ENCODE measurements at places on chromosomes 6 and 20.

- no peak for DNase-seq
Measured at GRCh38 chr6:39847221-39847620, 55.0 kb downstream of the DAAM2 start.

DNA sequence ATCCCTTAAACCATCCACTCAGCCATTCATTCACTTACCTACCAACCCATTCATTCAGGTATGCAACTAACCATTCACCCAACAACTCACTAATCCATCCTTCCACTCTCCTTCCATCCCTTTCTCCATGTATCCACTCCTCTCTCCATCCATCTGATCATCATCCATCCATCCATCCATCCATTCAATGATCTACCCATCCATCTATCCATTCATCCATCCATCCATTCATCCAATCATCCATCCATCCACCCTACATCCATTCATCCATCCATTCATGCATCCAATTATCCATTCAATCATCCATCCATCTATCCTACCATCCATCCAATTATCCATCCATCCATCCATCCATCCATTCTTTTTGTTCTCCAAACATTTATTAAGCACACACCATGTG, 13.8 kb upstream of the BCAS1 start:
- no peak for DNase-seq

GRCh38 chr6:83257791-83258190, 64.6 kb downstream of the RWDD2A start:
- DNase-seq, result no peak

DNA sequence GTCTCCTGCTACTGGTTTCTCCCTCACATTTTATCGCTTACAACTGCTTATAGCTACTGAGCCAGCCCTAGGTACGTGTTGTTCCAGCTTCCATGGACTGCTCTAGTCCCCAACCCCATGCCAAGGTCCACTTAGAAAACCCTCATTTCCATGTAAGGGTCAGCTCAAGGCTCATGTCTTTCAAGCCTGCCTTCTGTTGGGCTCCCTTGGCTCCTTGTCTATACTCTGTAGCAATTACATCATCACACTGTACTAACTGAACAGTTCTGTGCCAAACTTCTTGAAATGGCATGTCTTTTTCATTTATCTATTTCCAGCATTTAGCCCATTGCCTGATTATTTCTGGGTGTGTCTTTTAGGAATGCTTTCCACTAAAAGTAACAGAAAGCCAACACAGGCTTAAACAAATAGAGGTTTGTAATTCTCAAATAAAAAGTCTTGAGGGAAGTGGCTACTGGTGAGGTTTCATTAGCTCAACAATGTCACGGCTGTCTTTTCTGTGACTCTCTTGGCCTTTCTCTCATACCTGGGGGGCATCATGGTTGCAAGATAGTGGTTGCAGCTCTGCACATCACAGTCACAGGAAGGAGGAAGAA, 317.6 kb downstream of the TPBG start:
- DNase-seq, result no peak

DNA sequence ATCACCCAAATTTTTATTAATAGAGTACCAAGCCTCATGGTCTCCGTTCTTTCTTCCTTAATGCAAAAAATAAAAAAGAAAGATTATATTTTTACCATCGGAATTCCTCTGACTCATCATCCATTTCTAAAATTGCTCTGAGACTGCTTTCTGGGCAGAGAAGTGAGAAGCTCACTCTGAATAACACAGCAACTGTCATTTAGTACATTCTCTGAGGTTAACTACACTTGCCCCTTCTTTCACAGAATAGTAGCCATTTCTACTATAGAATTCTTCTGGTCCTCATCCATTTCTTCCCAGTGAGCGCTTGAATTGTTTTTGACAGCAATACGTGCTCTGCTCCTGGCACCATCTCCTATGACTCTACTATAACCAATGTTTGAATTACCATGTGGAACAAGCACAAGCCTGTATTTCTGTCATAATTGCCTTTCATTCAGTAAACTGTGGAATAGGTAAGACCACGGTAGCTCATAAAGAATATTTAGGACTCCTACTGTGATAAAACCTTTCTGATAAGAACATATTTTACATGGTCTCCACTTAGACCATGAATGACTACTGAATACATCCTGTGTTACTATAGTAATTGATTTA, 435.5 kb upstream of the NRSN1 start:
- no peak for DNase-seq

DNA sequence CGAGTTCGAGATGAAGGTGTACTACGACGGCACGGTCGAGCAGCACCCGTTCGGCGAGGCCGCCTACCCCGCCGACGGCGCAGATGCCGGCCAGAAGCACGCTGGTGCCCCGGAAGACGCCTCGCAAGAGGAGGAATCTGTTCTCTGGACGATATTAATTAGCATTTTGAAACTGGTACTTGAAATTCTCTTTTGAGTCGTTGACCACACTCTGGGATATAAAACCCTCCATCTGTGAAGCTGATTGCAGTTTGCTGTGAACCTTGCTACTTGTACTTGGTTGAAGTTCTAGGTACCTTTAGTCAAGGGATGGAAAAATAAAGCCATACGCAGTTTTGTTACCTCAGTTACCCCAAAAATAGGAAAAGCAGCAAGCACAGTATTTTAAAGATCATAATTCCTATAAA, 917 bp downstream of the C6orf120 start:
- no peak for DNase-seq

- no peak for DNase-seq
Measured at GRCh38 chr6:36629784-36630183, 35.6 kb downstream of the SRSF3 start.

- no peak for DNase-seq
Measured at GRCh38 chr6:138309695-138310094, 68.0 kb upstream of the SMIM28 start.

GRCh38 chr6:111898452-111898851, 25.2 kb upstream of the FYN start:
- no peak for DNase-seq

- no peak for DNase-seq
Measured at GRCh38 chr6:156816505-156816904, 39.3 kb downstream of the ARID1B start.

DNA sequence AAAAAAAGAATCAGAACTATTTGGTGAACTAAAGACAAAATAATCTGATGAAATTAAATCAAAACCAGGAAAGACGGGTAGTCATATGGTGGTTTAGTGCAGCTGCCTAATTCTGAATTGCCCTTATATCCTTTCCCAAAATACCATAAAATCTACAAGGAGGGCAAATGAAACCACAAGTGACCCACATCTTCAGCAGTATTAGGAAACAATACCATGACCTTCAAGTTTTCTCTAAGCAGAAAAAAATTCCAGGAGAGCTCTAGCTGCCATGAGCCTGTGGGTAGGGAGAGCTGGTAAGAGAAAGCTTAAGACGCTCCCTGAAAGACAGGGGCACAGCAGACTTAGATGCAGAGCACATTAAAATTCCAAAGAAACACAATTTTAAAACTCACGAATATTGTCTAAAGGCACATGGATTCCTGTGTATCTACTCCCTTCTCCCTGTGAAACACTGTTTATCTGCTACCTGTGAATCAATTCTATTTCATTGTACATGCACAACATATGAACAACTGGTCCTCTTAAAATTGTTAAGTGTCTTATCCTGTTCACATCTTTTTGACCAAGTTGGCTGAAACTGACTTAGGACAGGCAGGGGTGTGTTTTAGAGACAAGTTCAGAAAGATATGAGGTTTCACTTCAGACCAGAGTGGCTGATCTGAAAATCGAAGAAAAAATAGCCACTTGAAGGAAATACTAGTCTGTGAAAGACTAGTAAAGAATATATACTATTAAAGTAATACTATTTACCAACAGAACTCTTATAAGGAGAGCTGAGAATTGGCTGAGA, 153.6 kb upstream of the SHLD1 start:
- DNase-seq, result no peak

DNA sequence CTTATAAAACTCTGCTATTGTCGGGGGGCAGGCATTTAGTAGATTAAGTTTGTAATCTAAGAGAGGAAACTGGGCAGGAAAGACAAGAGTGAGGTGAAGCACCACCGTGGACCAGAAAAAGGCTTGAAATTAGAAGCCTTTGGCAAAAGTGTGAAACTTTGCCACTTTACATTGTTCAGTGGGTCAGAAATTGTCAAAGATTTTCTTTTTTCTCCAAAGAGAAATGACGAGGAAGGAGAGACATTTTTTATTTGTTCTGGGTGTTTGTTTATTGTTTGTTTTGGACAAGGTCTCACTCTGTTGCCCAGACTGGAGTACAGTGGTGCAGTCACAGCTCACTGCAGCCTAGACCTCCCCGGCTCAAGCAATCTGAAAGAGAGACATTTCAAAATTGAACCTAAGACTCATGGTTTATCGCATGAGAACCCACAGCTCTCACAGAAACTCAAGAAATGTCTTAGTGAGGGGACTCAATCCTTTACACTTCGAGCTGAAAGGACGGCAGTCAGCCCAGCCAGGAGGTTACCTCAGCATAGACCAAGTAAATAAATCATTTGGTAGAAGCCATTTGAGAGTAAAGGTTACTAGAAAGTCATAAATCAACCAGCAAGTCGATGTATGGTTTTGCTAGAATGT, 262.8 kb upstream of the TAB2 start:
- no peak for DNase-seq

- no peak for DNase-seq
Measured at GRCh38 chr6:13903364-13903763, 21.4 kb upstream of the RNF182 start.

- no peak for DNase-seq
Measured at GRCh38 chr20:48786951-48787705, 40.7 kb downstream of the PREX1 start.

DNA sequence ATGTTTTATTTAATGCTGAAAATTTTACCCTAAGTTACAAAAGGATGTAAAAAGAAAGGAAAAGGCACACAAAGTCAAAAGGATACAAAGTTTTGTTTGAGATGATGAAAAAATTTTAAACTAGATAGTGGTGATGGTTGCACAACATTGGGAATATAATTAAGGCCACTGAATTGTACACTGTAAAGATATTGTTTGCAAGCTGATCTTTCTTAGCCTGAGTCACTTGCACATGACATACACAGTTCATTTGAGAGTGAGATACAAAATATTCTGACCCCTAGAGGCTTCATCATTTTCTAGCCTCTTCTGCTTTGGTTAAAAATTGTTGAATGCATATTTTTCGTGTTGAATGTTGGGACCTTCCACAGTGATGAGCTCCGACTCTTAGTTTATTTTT, 462.6 kb downstream of the HDGFL1 start:
- DNase-seq, result no peak

DNA sequence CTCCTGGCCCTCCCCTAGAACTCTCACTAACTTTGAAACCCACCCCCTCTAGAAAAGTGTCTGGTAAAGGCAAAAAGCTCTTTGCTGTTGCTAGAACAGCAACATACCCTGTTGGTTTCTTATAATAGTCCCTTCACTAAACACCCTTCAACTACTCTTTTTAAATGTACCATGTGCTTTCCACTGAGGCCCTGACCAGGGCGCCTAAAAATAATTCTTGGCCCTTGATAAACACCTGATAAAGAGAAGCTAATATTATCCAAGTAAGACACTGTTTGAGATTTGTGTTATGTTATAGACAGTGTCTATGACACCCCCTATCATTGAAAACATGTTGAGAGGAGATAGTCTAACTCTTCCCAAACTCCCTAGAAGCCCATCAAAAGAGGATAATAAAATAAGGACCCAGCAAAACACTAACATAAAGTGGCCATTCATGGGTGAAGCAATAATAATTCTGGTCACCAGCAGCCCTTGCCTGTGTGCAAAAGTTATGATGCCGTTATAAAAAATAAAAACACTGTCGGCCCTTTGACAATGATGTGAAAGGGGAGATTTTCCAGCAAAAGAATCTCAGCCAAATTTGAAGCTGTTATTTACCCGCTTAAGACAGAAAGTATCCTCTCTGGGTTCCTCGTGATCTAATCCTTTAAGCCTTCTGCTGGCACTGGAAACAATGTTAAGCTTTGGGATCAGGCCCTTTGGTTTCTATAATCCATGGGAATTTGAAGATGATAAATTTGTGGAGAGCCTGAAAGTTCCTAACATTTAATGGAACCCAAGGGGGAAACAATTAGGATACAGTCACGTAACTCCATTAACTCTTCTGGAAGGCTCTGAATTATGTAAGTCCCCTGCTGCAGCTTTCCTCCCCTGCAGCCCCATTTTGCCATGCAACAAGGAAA, 122.6 kb upstream of the PLCB4 start:
- no peak for DNase-seq

DNA sequence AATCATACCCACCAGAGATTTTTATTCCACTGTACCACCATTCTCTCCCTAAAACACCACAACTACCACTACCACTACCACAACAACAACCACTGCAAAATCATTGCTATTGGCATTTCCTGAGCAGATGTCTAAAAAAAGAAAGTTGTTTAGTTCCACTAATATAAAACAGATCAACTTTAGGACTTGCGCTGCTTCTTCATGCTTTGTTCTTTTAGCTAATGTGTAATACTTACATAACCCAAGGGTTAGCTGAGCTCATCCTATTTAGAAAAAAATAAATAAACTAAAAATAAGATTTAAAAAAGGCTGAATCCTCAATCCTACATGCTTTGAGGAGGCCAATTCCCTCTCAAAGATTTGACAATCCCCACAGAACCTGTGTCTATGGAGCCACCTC, 11.4 kb downstream of the IYD start:
- no peak for DNase-seq

- no peak for DNase-seq
Measured at GRCh38 chr6:6700407-6701270, 112.1 kb downstream of the LY86 start.

DNA sequence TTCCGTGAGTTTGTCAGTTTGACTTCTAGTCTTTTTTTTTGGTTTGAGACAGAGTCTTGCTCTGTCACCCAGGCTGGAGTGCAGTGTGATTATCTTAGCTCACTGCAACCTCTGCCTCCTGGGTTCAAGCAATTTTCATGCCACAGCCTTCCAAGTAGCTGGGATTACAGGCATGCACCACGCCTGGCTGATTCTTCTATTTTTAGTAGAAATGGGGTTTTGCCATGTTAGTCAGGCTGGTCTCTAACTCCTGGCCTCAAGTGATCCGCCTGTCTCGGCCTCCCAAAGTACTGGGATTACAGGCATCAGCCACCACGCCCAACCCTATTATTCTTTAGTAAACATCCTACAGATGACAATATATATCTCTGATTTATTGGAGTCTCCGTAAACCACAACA, 506.5 kb downstream of the PREX1 start:
- DNase-seq, result no peak

GRCh38 chr20:51616060-51616459, 73.5 kb upstream of the NFATC2 start:
- DNase-seq, result no peak

- peak; percentile 97 for DNase-seq
Measured at GRCh38 chr6:7341989-7342742, 29.2 kb upstream of the SSR1 start.

DNA sequence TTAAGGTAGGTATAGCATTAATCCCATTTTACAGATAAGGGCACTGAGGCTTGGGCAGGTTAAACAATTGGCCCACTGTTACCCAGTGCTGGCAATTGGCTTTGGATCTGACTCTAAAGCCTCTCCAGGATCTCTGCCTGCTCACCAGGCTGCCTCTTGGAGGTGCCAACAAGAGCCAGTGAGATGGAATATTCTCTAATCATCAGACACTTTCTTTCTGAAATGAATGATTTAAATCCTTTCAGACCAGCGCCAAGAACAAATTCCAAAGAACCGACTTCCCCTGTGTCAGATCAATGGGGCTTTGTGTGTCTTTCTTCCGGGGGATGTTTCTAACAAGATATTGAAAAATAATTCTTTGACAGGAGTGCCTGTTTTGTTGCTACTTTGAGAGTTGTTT, 23.6 kb downstream of the CYP39A1 start:
- DNase-seq, result no peak

All from NCI-H2029 treated with DMSO at 0.1 percent for 48 hours (cell line).